Lower lobe of right lung (tissue), 2 donors: ENCODE measurements at places on chromosomes 2 and 18. TPM values are rescaled to one million over a fixed set of nuclear protein-coding genes. Genes with fewer than 3 reads are reported as not detected.

Gene TEX44
- total RNA-seq: not detected

GRCh38 chr18:58025733-58026132 lies 18.3 kb upstream of the NEDD4L start:
- H3K4me3 ChIP-seq: no peak overlapping the region
- no peaks in the 10 kb centered on the region for H3K27me3 ChIP-seq
- no peaks in the 10 kb centered on the region for H3K36me3 ChIP-seq
- H3K27ac ChIP-seq: no peak overlapping the region

DNA sequence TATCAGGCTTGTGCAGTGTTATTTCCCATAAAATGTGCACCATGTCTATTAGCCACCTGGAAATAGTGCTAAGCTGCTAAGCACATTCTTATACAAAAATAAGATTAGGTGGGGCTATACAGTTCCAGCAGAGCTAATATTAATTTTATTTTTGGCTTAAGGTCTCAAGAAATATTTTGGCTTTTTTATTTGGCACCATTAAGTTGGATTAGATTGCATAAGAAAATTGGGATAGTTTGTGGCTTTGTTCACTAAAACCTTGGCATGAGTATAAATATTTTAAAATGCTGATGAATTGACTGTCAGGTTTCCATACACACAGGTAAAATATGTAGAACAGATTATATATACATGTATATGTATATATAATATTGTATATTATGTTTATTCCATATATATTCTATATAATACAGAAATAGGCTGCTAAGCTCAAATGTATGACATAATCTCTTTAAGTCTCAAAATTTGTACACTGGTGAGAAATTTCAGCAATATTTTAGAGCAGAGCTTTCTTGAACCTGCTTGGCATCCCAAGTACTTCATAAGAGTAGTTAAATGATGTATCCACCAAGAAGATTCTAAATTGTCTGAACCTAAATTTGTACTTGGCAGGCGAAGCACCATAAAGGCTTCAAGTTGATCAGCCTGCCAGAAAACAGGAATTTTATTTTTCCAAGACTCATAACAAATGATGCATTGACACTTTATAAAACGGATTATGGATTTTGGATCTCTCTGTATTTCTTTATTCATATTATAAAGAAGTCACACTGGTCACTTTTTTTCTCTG lies 32.6 kb downstream of the CCDC102B start:
- no peak overlapping the region for H3K4me3 ChIP-seq
- H3K27me3 ChIP-seq: no peaks in the 10 kb centered on the region
- no peaks in the 10 kb centered on the region for H3K36me3 ChIP-seq
- H3K27ac ChIP-seq: no peak overlapping the region
- DNase-seq: no peak
- no peaks in the 10 kb centered on the region for H3K4me1 ChIP-seq

GRCh38 chr2:206213514-206213845 lies 53.8 kb downstream of the EEF1B2 start:
- H3K27me3 ChIP-seq: peaks cover 5% of the 10 kb centered on the region
- no peaks in the 10 kb centered on the region for H3K4me1 ChIP-seq
- no peak overlapping the region for H3K4me3 ChIP-seq
- H3K27ac ChIP-seq: no peak overlapping the region
- DNase-seq: no peak
- H3K36me3 ChIP-seq: no peaks in the 10 kb centered on the region

DNA sequence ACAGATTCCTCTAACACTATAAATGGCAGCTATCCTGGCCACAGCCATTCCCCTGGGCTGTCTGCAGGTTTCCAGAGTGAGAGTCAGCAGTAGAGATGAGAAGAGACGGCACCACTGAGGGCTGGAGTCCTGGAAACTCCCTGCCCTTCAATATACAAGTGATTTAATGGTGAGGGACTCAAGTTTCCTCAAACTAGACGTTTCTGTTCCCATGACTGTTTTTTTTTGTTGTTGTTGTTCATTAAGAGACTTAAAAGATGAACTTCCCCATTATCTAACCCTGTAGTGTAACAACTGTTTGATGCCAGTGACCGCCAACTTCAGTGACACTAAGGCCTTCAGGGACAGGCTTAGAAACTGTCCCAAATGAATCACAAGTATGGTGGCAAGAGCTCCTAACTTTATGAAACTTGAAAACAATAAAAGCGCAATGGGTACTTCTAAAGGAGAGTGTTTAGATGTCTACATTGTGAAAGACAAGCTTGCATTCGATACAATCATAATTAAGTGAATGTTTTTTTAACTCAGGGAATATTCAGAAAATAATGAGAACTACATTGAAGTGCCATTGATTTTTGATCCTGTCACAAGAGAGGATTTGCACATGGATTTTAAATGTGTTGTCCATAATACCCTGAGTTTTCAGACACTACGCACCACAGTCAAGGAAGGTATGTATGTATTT lies 34.0 kb downstream of the IL1R2 start:
- no peaks in the 10 kb centered on the region for H3K36me3 ChIP-seq
- no peak for DNase-seq
- H3K4me1 ChIP-seq: peaks cover 62% of the 10 kb centered on the region
- no peak overlapping the region for H3K27ac ChIP-seq

- no peaks in the 10 kb centered on the region for H3K36me3 ChIP-seq
- H3K27ac ChIP-seq: no peak overlapping the region
- no peaks in the 10 kb centered on the region for H3K4me1 ChIP-seq
Measured at GRCh38 chr2:74944987-74945787, 13.3 kb upstream of the POLE4 start.

DNA sequence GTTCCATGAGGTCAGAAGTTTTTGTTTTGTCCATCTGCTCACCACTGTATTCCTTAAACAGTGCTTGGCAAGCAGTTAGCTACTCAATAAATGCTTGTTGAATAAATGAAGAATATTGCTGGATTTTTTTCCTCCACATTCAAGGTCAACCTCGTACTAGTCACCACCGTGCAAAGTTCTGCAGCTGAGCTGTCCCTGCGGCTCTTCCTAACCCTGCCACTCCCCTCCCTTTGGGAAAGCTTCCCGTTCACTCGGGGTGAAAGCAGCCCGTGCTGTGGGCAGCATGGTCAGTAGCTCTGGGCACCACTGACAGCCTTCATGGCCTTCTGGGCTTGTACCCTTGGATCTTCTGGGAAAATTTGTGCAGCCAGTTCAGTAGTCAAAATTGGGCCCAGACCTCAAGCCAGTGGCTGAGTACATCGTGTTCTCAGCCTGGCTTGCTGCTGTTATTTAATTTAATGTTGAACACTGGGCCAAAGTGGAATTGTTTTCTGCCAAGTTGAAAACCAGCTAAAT lies 469.3 kb upstream of the RAB12 start:
- no peak overlapping the region for H3K27ac ChIP-seq
- peaks cover 15% of the 10 kb centered on the region for H3K36me3 ChIP-seq
- H3K4me3 ChIP-seq: no peak overlapping the region
- DNase-seq: no peak
- H3K4me1 ChIP-seq: no peaks in the 10 kb centered on the region
